ENCODE measurements at places on chromosomes 5 and 9. TPM values are rescaled to one million over a fixed set of nuclear protein-coding genes. Genes with fewer than 3 reads are reported as not detected.

The OR1N2 gene
- total RNA-seq = not detected

The UBLCP1 gene
- 51.5 TPM for total RNA-seq

The IFNA8 gene
- total RNA-seq = not detected

The MEIKIN gene
- not detected for total RNA-seq

The PPP3R2 gene
- total RNA-seq = not detected

The GRXCR2 gene
- not detected for total RNA-seq

The SLC36A2 gene
- not detected for total RNA-seq

The PCDHB9 gene
- 11.2 TPM for total RNA-seq

The TEK gene
- total RNA-seq = 7.6 TPM

The NDUFAF2 gene
- 59.5 TPM for total RNA-seq

The ZBED3 gene
- 0.89 TPM for total RNA-seq

The PSD2 gene
- total RNA-seq = 0.03 TPM

The ORM2 gene
- total RNA-seq = not detected

The CDH9 gene
- not detected for total RNA-seq

Measured in A172 (cell line).